ENCODE measurements at places on chromosomes 1 and 21.

DNA sequence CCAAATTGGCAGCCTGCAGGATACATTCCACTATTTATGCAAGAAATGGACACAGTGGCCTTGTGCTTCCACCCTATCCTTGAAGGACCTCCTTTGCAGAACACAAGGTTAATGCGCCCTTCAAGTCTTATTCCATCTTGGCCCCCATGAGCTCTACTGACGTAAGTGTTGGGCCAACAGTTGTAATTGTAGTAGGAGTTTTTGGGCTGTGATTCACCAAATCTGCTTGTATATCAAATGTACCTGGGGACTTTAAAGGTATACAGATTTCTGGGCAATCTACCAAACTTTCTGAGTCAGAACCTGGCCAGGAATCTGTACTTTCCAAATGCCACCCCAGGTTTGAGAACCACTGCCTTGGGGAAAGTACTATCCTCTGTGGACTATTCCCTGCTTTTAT is 100.9 kb upstream of the MARK1 start:
- no peak for DNase-seq

DNA sequence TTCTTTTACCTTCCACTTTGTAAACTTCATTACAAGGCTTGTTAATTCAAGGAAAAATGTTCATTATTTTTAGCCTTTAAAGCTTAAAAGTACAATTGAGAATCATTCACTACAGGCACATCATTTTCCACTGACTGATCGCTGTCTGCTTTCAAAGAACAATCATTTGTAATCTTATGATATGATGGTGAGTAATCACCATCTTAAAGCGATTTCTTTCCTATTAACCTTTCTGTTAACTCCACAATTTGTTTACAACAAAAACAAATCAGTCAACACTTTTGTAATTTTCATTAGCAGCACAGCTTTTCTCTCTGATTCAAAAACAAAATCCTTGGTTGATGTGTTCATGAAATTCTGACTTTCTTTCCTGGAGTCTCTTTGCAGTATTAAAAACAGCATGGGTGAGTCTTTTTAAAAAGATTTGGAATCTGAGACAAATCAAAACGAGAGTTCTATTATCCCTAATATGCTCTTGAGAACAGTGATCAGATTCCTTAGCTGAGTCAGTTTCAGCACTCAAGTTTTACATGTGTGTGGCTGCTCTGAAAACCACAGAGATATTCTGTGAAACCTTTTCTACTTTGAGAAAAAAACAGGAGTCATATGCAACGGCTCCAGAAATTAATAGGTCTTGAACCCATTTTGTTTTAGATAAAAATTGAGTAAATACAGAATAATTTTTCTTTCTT is 145.8 kb upstream of the TMPRSS15 start:
- no peak for DNase-seq

DNA sequence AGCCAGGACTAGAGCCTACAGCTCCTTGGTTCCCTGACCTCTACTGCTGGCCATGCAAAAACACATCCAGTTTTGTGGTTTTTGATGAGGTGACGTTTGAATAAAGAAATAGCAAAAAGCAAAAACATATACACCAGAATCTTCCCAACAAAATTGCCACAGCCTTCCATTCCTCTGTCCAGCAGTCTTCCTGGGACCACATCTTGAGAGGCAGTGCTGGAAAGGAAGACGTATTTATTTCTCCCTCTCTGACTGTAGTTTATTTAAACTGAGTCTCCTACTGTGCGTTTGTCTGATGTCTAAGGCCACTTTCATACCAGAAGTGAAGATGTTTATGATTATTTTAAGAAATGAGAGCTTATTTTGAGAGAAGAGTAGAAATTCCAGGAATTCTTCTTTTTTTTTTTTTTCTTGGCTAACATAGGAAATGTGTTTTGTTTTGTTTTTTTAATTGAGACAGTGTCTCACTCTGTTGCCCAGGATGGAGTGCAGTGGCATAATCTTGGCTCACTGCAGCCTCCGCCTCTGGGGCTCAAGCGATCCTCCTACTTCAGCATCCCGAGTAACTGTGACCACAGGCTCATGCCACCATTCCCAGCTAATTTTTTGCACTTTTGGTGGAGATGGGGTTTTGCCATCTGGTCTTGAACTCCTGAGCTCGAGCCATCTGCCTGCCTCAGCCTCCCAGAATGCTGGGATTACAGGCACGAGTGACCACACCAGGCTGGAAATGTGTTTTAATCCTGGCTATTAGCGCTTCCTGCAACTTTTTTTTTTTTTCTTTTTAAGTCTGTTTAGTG is 118.5 kb downstream of the ITSN1 start:
- DNase-seq: no peak

DNA sequence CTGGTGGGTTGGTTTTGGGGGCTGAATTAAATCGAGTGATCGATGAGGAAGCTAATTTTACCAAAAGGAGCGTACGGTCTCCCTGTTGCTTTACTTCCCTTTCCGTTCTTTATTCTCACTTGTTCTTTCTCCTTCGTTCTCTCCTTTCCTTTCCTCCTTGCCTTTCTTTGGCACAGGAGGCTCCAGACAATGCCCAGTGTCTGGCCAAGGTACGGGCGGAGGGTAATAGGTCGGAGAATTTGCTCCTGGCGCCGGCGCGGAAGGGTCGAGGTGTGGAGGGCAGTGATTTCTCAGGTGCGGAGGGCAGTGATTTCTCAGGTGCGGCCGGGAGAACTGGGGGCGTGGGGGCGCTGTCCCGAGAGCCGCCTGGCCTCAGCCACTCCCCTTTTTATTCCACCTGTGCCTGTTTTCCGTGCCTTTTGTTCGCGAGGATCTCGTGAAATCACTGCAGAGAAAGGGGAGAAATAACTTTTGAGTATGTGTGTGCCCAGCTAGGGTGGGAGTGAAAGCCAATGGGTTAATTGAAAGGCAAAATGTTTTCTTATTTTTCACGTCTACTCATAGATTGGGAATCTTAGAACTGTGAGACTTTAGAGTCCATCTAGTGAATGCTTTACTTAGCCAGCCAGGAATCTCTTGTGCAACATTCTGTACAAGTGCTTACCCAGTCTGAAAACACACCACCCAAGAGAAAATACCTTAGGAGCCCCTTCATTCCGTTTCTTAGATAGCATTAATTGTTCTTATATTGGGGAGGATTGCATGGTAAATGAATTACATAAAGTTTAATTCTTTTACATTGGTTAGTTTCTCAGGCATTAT is 1.3 kb downstream of the FNBP1L start:
- DNase-seq: no peak

- DNase-seq: no peak
These were observed 599.1 kb downstream of the PTPRU start for GRCh38 chr1:29835406-29835805.

DNA sequence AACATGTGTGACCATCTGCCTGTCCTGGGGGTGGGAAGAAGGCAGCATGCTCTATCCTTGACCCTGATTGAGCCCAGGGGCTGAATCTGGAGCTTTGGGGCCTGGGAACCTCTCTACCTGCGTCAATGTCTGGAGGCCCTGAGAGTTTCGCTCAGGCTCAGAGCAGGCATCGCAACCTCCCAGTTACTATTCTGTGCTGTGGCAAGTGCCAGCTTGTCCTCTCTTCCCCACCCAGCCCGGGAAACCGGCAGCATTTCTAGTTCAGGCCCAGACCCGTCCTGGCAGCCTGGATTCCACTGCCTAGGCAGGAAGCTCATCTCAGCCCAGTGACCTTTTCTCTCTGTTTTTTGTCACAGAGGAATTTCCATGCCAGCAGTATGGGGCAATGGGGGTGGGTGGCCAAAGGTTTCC is 10.0 kb upstream of the IRF6 start:
- DNase-seq: no peak

DNA sequence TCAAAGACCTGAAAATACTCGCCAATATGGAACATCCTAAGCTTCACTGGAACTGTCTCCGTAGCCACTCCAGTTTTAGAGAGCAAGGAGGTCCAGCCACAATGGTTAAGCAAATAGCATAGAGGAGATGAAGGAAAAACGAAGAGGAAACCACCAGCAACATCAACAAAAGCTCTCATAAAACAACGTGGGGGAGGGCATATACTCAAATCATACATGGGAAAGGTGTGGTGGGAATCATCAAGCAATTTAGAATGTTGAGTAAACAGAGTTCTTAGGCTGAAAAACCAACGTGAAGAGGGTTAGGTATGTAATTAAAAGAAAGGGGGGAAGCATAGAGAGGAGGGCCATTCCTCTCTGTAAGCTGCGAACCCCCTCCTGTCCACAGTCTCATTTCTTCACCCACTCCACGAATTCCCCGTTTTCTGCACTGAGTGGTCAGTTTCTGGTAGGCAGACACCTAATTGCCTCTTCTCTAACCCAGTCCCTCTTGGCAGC is 1.0 kb downstream of the TMEM59 start:
- no peak for DNase-seq

GRCh38 chr1:225678545-225678944 is 25.6 kb upstream of the ENAH start:
- no peak for DNase-seq

- no peak for DNase-seq
These were observed 67.8 kb downstream of the ITPKB start for GRCh38 chr1:226671277-226671676.

DNA sequence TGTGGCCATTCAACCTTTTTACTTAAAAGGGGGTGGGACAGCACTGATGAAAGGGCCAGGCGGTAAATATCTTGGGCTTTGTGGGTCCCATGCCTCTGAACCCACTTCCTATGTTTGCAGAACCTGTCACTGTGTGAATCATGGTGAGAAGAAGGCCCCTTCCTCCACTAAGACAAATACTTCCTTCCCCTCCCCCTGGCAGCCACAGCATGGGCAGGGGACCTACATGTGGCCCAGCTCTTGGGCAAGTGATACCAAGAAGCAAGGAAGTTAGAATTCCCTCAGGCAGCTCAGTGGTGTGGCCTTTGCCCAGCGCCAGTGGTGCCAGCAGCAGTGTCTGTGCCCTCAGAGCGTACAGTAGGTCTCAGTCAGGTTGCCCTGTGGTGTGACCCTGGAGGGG is 168.6 kb downstream of the TRIM33 start:
- DNase-seq: no peak

- no peak for DNase-seq
These were observed 44.3 kb upstream of the GTF2B start for GRCh38 chr1:88935522-88936222.

Data from femur (tissue), 1 donor.